Left colon (tissue), 2 donors: ENCODE measurements at places on chromosomes 7 and 10.

DNA sequence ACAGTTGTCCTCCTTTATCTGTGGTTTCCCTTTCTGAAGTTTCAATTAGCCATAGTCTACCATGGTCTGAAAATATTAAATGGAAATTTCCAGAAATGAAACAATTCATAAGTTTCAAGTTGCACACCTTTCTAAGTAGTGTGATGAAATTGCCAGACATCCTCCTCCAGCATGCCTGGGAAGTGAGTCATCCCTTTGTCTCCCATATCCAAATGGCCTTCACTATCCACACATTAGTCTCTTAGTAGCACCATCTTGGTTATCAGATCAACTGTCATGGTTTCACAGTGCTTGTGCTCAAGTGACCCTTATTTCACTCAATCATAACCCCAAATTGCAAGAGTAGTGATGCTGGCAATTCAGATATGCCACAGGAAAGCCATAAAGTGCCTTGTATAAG is 83.4 kb upstream of the PPP1R9A start:
- DNase-seq = no peak

GRCh38 chr7:32319012-32319382 is 171.2 kb downstream of the LSM5 start:
- no peak for DNase-seq

DNA sequence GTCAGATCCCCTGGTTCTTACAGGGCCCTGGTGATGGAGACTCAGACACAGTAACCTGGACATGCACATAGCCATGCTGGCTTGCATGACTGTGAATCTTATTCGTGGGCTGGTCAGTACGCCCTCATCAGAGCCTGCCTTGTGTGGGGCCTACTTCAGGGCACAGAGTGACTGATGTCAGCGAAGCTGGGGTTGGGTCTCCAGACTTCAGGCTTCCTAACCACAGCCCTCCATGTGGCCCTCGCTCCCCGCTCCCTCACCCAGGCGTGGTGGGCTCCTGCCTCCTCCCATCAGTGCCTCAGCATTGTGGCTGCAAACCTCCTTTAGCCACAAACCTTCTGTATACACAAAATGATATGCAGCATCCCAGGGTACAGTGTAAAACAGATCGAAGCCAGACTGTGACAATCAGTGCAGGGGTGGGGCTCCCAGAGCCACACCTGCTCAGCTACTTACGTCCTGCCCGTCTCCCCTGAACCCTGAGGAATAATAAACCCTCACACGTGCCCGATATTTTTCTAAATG is 7.1 kb upstream of the C10orf105 start:
- DNase-seq = no peak

DNA sequence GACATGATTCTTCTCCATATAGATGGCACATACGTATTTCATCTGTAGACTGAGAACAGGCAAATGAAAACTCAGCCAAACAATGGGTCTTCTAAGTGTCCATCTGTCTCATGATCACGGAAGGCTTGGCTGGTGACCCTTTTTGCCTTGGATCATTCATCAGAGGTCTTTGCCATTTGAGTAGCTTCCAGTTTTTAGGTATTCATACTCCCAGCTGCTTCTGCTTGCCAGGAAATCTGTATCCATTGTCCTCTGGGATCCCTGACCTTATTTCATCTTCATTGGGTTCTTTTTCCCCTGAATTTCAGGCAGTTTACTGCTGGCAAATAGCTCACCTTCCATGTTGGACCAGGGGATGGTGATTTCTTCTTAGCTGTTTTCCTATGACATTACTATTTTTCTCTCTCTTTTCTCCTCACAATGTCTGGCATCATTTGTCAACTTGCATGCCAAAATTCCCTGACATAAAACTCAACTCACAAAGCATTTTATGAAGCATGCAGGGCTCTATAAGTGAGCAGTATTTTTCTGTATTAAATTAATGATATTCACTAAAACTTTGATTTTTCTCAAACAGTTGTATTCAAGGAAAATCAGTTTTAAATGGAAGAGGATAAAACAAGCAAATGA is 241.2 kb downstream of the DNAJB9 start:
- no peak for DNase-seq

- DNase-seq = no peak
Observed at GRCh38 chr10:66964946-66965345, 39.1 kb downstream of the LRRTM3 start.

DNA sequence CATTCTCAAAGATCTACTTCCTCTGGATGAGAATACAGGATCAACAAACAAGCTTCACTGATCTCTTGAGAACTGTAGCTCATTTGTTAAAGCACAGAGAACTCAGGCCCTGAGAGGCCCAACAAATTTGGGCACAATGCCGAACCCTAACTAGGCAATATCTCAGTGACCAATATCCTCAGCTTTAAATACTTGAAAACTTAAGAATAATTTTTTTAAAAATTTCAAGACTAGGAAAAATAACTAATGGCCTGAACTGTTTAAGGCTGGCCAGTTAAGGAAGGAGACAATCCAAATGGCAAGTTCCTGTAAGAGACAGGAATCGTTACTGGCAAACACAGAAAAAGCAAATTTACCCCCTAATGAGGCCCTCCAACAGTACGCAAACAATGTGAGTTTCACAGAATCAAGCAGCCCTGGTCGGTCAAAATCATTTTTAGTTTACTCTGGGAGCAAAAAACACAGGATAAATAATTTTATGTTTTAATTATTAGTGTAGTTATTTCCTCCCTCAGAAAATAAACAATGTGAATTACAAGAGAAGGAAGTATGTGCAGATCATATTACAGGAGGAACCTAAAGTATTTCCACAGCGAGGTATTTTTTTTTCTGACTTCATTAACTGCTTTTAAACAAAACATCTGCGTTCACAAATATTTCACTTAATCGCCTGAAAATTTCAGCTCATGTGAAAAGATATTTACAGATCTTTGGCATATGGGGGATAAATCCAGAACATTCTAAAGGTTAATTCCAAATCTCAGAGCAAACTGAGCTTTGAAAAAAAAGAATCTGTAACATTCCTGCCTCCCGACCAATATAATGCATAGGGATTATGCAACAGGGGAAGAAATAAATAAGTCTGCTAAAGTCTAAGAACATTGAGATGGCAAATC is 39.5 kb downstream of the NT5C2 start:
- no peak for DNase-seq

GRCh38 chr7:55177589-55178261 is 158.9 kb downstream of the EGFR start:
- DNase-seq = no peak

- no peak for DNase-seq
Observed at GRCh38 chr10:73416571-73416970, 2.7 kb upstream of the ANXA7 start.

- DNase-seq = no peak
Observed at GRCh38 chr7:12851142-12851541, 163.7 kb downstream of the ARL4A start.

GRCh38 chr7:155584763-155585531 is 38.6 kb upstream of the CNPY1 start:
- DNase-seq = no peak

DNA sequence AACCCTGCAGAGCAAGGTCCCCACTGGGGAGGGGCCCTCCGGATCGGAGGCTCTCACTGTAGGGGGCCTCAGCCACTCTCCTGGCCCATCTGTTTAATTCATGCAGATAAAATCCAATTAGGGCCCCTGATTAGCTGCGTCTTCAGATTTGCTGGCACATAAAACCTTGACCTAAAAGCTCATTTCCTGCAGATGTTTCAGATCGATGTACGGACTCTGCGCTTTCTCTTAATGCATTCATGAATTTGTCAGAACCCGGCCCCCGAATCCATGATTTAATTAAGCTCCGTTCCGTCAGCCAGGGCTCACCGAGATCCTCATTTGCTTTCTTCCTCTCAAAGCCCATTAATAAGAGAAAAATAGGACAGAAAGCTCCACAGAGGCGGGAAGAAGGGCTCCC is 40.0 kb upstream of the FOXL3 start:
- no peak for DNase-seq

DNA sequence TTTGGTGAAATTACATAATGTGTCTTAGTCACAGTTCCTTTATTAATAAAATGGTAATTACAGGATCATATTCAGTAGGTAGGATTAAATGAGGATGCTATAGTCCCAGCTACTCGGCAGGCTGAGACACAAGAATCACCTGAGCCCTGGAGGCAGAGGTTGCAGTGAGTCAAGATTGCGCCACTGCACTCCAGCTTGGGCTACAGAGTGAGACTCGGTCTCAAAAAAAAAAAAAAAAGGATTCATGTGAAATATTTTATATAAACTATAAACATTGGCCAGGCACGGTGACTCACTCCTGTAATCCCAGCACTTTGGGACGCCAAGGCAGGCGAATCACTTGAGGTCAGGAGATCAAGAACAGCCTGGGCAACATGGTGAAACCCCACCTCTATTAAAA is 197.9 kb downstream of the IMMP2L start:
- no peak for DNase-seq

DNA sequence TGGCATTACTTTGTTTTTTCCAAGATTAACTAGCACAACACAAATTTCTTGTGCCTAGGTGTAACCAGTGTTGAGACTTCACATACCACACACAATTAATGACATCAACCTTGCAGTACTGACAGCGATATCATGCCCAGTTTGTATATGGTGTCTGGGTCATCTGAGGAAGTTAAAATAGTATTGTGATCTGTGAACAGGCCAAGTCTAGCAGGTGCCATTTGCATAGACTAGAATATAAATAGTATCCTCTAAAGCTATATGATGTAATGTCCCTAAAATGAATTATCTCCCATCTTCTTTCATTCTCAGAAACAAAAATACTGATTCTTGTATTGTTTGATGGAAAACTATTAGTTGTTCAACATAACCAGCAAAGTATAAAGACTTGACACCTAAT is 175.8 kb upstream of the KAT6B start:
- no peak for DNase-seq

GRCh38 chr10:22761569-22762220 is 47.3 kb upstream of the PIP4K2A start:
- DNase-seq = no peak

DNA sequence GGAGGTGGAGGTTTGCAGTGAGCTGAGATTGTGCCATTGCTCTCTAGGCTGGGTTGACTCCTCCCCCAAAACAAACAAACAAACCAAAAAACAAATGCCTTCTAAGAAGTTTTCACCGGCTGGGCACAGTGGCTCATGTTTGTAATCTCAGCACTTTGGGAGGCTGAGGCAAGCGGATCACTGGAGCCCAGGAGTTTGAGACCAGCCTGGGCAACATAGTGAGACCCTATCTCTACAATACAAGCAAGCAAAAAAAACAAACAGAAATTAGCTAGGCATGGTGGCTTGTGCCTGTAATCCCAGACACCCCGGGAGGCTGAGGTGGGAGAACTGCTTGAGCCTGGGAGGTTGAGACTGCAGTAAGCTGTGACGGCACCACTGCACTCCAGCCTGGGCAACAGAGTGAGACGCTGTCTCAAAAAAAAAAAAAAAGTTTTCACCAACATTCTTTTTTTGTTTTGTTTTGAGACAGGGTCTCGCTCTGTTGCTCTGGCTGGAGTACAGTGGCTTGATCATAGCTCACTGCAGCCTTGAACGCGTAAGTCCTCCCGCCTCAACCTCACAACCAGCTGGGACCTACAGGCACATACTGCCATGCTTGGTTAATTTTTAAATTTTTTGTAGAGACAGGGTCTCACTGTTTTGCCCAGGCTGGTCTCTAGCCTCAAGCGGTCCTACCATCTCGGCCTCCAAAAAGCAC is 1.3 kb upstream of the ZAN start:
- no peak for DNase-seq

GRCh38 chr10:62163024-62163423 is 105.6 kb downstream of the RTKN2 start:
- no peak for DNase-seq

DNA sequence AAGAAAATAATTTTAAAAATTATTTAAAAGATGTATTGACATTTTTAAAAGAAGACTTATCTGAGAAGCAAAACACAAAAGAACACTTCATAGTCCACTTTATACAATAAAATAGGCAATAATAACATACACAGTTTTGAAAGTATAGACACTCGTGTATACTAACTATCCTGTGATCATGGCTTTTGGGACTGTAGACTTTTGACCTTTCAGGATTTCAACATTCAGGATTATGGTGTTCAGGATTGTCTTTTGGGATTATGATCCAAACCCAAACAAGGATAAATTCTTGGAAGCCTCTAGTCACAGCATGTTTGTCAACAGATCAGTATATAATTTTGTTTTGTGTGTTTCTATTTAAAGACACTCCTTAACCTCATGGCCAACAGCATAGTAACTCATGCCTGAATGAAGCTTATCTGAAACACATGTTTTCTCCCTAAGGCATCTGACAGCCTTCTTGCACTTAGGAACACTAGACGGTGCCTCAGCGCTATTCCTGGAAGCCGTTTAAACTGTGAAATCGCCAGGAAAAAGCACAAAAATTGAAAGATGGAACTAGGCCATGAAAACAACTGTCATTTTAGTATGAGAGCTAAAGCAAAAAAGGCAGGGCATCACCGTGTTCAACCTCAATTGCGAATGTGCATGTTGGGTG is 29.9 kb downstream of the GSAP start:
- DNase-seq = no peak

GRCh38 chr10:104368381-104368780 is 14.7 kb downstream of the CFAP58 start:
- no peak for DNase-seq

GRCh38 chr10:107767185-107767584 is 602.7 kb upstream of the SORCS1 start:
- DNase-seq = no peak

DNA sequence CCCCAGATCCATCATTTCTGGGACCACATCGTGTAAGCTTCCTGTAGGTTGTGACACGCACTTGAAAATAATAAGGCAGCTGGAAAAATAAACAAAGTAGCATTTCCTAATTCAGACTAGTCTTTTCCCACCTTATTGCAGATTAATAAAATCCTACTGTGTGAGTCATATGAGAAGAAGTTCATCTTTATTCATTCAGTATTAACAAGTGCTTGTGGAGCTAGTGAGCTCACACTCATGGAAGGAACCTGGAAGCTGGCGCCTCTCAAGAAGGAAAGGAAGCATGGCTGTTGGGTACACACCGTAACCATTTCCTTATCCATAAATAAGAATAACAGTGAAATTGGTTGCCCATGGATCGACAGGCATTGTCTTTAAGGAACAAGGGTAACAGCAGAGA is 152.6 kb upstream of the PFKP start:
- DNase-seq = no peak

DNA sequence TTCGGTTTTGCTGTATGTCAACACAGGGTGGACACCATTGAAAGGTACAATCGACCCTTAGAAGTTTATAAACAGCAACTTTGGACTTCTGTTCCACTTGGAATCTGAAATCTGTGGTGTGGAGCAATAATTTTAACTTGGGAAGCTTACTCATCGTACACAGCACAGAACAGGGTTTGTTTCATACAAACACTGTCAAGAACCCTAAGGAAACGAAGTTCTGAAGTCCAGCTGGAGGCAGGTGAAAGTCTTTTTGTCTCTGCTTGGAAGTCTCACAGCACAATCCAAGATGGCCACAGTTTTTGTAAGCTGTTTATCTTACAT is 31.5 kb downstream of the NMT2 start:
- no peak for DNase-seq

GRCh38 chr10:50536617-50537240 is 87.0 kb downstream of the SGMS1 start:
- no peak for DNase-seq

- no peak for DNase-seq
Observed at GRCh38 chr7:44323381-44324203, 1.8 kb downstream of the CAMK2B start.
